ENCODE measurements at places on chromosomes 11 and 22.

DNA sequence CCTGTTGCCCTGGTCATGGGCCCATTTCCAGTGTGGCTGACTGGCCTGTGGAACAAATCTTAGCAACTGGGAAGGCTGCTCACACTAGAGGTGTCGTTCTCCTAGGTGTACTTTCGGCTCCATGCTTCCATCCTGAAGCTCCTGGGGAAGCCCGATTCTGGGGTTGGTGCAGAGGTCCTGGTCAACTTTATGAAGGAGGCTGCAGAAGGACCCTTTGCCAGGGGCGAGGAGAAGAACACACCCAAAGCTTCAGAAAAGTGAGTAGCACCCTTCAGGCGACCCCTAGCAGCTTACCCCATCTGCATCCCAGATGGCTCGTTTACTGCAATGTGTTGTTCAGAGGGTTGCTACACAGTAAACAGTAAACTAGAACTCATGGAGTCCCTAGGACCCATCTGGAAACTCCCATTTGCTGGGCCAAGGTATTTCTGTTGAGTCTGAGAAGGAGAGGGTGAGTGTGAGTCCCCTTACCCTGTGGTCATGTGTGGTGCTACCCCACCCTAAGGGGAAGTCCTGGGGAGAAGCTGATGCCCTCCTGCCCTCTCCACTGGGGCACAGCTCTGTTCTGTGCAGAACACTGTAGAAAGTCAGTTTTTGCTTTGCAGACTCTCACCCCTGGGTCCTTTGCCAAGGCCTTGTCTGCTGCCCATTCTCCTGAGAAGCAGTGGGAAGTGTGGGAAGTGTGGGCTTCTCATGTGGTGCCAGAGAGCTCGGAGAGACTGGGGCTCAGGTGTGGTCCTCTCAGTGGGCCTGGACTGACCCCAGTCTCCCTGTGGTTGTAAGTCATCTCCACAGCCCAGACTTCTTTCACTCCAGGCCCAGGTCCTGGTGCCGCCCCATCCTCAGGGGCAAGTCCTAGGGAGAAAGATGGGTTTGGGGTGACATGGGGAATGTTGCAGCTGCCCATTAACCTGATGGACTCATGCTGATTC, 85.0 kb downstream of the CABIN1 start:
- no peak for DNase-seq

GRCh38 chr22:19207401-19207808, 28.9 kb upstream of the SLC25A1 start:
- no peak for DNase-seq

GRCh38 chr11:106463796-106464201, 386.3 kb downstream of the AASDHPPT start:
- no peak for DNase-seq

DNA sequence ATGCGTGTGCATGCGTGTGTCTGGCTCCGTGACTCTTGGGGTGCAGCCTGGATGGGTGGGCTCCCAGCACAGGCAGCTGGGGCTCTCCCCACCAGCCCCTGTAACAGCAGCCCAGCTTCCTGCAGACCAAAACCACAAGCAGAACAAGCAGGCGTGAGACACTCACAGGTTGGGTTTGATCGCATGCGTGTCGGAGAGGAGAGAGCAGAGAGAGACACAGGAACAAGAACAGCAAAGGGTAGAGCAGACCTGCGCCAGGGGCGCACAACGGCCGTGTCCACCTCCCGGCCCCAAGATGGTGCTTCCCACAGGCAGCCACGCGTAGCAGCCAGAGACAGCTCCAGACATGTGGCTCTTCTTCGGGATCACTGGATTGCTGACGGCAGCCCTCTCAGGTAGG, at the start of gene CD6:
CD6 (plus strand) TSS at position 161 of the 400 bp plus-strand sequence; CDS start at position 347, 186 bp downstream.
- DNase-seq, result peak; percentile 62

DNA sequence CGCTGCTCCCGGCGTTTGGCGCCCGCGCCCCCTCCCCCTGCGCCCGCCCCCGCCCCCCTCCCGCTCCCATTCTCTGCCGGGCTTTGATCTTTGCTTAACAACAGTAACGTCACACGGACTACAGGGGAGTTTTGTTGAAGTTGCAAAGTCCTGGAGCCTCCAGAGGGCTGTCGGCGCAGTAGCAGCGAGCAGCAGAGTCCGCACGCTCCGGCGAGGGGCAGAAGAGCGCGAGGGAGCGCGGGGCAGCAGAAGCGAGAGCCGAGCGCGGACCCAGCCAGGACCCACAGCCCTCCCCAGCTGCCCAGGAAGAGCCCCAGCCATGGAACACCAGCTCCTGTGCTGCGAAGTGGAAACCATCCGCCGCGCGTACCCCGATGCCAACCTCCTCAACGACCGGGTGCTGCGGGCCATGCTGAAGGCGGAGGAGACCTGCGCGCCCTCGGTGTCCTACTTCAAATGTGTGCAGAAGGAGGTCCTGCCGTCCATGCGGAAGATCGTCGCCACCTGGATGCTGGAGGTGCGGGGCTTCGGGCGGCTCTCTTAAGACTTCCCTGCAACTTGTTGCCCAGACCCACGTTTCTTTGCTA, at the start of gene CCND1:
CCND1 (plus strand) TSS at position 162 of the 587 bp plus-strand sequence; CDS start at position 320, 158 bp downstream.
- peak; percentile 12 for DNase-seq

GRCh38 chr11:66322732-66323427, 6.0 kb upstream of the CD248 start:
- no peak for DNase-seq

DNA sequence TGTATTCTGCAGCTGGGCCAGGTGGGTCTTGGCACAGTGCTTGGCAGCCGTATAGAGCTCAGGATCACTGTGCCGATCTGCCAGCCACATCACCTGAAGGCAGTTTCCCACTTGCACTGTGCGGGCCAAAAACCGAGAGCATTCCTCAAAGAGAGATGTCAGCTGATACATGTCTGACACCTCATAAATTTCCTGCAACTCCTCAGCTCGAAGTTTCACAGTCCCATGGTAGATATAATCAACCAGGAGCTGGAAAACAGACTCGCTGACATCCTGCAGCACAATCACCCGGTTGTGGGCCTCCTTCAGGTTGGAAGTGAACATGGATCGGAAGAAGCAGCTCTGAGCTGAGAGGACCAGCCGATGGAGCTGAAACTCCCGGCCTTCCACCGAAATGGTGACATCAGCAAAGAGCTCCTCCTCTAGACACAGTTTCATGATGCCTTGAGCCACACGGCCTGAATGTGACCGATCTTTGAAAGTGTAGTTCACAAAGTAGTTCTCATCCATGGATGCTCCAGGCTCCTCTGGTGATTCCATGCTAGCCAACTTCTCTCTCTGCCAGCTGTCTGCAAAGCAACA, 1.2 kb downstream of the KBTBD4 start:
- DNase-seq, result no peak

- DNase-seq, result no peak
These were observed 21.0 kb downstream of the TNRC6B start for GRCh38 chr22:40198733-40199132.
